Bronchial epithelial cell (primary cell): ENCODE measurements at places on chromosomes 11 and 22. TPM values are rescaled to one million over a fixed set of nuclear protein-coding genes. Genes with fewer than 3 reads are reported as not detected.

DNA sequence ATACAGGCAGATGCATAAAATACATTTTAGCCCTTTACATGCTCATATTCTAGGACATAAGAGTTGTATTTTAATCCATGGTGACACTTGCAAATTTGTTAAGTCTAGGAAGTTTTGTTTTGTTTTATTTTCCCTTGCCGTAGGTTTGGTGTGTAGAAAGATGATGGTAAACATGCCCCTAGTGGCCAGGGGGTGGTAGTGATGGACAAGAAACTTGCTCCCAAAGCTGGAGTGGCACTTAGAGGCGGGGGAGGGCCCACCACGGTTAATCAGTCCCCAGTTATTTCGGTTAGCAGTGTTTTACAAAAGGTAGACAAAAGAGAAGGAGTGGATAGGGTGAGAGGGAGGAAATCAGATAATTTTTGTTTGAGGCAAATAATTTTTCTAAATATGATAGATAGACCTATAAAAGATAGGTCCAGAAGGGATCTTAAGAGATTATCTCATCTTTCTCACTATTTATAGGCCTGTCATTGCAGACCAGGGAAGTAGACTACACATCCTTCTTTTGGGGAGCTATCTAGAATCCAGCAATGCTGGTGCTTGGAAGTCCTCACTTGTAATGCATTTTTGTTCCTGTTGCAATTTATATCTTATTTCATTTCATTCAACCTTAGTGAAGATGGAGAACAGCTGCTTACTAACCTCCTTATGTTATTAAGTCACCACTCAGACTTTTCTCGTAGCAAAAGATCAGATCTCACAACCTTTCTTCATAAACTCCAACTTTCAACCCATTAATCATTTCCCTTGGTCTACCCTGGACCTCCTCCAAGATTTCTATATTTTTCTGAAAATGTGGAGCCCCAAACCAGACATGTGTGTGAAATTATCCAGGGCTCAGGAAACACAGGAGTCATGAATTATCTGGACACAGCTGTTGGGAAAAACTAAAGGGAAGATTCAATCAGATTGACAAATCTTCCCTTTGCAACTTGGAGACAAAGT is 5.9 kb upstream of the BDNF start:
- peak; percentile 23 for DNase-seq

DNA sequence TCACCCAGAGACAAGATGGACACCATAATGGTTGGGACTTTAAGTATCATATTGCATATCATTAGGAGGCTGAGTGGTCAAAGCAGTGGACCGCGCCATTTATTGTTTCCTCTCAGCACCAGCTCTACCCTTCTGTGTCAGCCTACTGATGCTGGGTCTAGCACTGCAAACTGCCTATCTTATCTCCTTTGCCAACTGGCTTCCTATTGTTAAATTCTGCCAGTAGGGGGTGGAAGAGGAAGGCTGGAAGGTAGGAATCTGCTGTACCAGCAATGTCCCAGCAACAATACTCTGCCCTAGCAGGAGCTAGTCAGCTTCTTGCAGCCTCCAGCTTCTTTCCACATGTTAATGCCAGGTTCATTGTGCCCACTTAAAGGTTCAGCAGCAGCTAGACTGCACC is 367.1 kb upstream of the PDGFD start:
- peak; percentile 9 for DNase-seq

Gene CALCA
- not detected in 2 replicates for total RNA-seq

GRCh38 chr11:83895516-83895915 is 609.3 kb upstream of the CCDC90B start:
- DNase-seq = no peak

Gene SLC22A9
- not detected in 2 replicates for total RNA-seq

DNA sequence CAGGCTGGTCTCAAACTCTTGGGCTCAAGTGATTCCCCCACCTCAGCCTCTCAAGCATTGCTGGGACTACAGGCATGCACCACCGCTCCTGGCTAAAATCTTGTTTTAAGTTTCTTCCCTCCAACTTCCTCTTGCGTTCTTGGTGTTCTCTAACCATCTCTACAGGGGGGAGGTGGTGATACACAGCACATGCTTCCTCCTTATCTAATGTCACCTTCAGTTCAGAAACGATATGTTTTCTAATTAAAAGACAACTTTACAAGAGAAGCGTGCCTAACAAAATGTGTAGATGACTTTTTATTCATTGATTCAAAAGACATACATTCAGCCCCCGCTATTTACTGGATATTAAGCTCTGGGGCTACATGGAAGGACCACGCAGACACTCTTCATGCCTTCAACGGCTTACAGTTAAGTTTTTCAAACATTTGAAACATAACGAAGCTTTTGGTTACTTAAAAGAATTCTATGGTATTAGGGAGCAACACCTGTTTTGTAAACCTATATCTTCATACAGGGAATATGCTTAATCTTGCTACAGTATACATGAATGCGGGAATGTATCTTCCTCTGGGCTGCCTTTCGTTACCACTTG is 933 bp upstream of the DLAT start:
- no peak for DNase-seq

DNA sequence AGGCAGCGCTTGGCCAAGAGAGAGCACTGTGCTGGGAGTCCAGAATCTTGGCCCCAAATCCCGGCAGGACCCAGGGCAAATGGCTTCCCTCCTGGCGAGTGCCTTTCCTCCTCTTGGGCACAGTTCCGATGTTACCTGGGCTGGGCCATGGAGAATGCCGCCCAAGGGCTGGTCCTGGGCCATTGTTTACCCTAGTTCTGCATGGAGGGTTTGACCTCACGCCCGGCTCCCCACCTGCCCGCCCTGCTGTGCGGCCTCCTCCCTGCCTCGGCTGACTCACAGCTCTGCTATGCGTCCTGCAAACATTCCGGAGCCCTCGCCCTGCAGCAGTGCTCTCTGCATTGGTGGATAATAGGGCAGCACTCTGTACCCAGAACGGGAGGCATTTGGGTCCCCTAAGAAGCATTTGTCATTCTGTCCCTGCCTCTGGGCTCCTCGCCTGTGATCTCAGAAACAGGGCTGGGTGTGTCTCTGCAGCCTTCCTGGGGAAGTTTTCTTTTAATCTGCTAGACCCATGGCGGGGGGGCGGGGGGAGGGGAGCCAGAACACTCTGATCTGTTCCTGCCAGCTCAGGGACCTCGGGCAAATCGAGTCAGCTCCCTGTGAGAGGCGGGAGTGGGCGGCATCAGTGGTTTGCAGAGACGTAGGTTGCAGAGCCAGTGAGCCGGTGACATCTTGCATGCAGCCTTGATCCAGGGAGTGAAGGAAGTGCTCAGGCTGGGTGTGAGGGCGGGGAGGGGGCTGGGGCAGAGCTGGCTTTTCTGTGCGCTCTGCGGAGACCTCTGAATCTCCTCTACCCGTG is 32.9 kb upstream of the SMIM38 start:
- DNase-seq = peak; percentile 85

GRCh38 chr22:18110194-18110953 is at the start of gene TUBA8:
Gene TUBA8, plus strand, starts transcription at chr22:18110809. Its CDS starts 57 bp downstream, at chr22:18110866.
- DNase-seq = peak; percentile 20

Gene TMA7B
- not detected in 2 replicates for total RNA-seq

- DNase-seq = no peak
Measured at GRCh38 chr11:2537896-2538724, 93.3 kb downstream of the KCNQ1 start.

- peak; percentile 9 for DNase-seq
Measured at GRCh38 chr11:121281698-121282097, 10.9 kb upstream of the SC5D start.

Gene FGF3
- not detected in 2 replicates for total RNA-seq

DNA sequence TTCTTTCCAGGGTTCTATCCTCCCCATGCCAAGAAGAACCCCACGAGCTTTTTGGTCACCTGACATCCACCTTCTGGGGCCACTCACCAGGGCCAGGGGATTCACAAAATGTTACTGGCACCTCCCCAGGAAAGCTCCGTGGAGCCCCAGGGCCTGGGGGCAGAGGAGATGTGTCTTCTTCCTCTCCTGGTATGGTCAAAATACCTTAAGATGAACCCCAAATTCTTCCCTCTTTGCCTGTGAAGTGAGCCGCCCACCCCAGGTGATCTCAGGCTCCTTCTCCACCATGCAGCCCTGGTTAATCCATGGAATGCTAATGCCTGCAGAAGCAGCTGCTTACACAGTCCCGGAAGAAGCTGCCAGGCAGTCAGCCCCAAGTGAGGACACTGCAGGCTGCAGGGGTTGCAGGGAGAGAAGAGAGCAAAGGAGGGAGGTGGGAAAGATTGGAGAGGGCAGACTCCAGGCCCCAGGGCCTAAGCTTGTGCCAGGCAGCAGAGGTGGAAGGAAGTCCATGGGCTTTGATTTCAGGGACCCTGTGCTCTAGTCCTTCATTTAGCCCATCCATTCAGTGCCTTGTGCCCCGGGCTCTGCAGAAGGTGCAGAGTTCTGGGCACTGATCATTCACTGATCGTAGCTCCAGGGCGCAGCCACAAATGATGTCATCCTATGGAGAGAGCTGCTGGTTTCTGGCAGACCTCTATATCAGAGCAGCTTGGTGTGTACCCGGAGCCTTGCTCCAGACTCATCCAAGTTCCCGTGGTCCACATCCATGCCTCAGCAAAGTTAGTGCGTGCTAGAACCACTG is 127.9 kb upstream of the NECTIN1 start:
- no peak for DNase-seq

DNA sequence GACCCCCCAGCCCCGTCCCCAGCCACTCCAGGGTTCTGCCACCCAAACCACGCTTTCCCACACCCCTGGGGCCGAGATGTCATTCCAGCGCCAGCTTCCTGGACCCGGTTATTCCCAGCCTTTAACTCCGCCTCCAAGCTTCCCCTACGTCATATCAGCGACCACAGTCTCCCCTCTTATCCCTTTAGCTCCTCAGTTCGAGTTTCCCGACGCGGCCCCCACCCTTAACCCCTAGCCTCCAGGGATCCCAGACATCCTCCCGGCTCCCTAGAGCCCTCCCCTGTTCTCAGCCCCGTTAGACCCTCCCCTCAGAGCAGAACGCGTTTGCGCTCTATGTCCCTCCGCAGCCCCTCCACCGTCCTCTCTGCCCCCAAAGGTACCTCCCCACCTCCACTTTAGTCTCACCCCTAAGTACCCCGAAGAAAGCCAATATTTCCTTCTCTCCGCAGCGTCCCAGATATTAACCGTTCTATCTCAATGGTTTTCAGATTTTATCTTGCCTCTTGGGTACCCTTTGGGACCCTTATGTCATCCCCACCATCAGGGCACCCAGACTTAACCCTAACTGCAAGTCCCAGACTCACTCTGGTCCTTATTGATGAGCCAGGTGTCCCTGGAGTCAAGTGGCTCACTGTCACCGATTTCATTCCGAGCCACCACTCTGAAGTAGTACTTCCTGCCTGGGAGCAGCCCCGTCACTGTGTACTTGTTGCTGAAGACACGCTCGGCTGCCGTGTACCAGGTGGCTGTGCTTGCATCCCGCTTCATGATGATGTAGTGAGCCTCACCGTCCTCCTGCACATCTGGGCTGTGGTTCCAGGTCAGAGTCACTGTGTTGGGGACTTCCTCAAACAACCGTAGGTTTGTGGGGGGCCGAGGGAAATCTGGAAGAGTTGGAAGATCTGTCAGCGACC is 8.0 kb downstream of the TMEM86A start:
- DNase-seq = peak; percentile 57

Gene SLC37A2
- 25.5 and 30.1 TPM in 2 replicates for total RNA-seq

- peak; percentile 84 for DNase-seq
Measured at GRCh38 chr11:31325160-31325559, 44.4 kb downstream of the DCDC1 start.

Gene INS
- not detected in 2 replicates for total RNA-seq

DNA sequence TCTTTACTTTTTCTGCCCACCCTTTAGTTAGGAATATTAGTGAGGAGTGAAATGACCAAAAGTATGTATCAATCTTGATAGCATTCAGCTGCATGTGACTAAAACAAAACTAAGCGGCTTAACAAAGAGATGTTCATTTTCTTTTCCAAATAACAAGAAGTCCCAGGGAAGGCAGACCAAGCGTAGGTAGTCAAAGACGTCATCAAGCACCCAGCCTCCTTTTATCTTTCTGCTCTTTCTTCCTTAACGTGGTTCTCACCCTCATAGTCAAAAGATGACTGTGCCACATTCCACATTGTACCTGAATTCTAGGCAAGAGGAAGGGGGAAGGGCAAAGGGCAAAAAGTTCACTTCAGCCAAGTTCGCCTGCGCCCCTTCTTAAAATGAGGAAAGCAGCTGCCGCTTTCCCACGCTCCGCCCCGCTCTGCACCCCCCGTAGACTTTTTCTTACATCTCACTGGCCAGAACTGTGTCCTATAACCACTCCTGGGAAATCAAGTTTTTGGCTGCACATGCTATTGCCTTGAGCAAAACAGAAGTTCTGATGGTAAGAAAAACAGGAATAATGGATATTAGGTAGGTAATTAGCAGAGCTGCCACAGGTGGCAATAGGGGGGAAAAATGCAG is 14.6 kb upstream of the PGM2L1 start:
- no peak for DNase-seq

DNA sequence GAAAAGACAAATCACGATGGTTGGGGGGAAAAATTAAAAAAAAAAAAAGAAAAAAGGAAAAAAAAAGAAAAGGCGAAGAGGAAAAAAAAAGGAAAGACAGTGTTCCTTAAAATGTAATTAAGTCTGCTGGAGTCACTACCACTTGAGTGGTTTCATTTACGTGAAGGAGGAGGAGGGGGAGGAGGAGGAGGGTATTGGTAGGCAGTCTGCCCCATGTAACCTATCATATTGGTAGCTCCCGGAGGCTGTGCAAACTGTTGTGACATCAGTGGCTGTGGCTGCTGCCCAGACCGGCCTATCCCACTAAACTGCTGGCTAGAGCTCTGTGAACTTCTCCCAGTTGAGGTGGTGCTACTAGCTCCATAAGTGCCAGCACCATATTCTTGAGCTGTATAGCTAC is 17.9 kb downstream of the KDELR3 start:
- DNase-seq = no peak

- peak; percentile 95 for DNase-seq
Measured at GRCh38 chr22:19984201-19984753, 32.3 kb downstream of the ARVCF start.

GRCh38 chr11:20114588-20114987 is 45.7 kb downstream of the DBX1 start:
- DNase-seq = no peak

DNA sequence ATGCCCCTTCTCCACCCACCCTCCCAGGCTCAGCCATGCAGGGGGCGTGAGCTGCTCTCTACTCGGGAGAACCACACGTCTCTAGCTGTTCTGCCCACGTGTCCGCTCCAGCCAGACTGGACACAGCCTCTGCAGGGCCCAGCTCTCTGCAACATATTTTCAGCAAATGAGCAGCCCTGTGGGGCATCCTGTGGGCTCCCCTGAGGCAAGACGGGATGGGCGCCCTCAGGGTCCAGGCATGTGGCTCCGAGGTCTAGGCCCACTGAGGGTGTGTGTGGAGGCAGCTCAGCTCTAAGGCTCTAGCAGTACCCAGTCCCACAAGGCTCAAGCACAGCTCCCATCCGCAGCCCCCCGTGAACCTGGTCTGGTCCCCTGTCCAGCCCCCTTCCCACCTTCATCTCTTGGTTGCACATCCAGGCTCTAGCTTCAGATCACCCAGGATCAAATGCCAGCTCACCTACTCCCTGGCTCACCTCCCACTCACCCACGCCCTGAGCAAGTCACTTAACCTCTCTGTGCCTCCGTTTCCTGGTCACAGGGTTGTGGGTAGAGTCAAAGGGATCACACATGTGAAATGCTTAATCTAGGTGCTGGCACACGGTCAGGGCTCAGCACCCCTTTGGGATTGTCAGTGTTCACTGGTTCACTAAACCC is 57.8 kb upstream of the TCF20 start:
- no peak for DNase-seq
